Activated effector memory CD4-positive, alpha-beta T cell treated with Interleukin-2 at 50 U/mL for 16 hours (primary cell): ENCODE measurements at places on chromosomes 4 and X.

GRCh38 chr4:173334085-173334890, at the start of gene HMGB2:
Gene HMGB2 (minus strand): TSS chr4:173334358. CDS start chr4:173333649, 709 bp downstream.
- DNase-seq = peak; percentile 99

DNA sequence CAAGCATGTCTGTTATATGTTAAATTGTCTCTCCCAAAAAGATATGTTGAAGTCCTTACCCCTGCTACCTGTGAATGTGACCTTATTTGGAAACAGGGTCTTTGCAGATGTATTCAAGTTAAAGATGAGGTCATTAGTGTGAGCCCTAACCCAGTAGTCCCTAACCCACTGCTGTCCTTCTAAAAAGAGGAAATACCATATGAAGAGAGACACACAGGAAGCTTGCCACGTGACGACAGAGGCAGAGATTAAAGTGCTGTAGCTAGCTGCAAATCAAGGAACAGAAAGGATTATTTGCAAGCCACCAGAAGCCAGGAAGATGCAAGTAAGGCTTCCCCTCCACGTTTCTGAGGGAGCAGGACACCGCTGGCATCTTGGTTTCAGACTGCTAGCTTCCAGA, 150.1 kb downstream of the HNRNPD start:
- no peak for DNase-seq

DNA sequence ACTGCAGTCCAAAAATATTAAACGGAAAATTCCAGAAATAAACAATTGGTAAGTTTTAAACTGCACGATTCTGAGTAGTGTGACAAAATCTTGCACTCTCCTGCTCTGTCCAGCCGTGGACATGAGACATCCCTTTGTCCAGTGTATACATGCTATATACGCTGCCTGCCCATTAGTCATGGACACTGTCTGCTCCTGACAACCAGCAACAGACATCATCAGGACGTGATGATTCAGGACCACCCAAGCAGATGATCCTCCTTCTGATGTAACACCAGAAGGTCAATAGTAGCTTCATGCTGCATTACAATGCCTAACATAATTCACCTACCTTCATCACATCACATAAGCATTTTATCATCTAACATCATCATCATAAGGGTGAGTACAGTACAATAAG, 36.3 kb downstream of the ATRX start:
- DNase-seq = no peak

DNA sequence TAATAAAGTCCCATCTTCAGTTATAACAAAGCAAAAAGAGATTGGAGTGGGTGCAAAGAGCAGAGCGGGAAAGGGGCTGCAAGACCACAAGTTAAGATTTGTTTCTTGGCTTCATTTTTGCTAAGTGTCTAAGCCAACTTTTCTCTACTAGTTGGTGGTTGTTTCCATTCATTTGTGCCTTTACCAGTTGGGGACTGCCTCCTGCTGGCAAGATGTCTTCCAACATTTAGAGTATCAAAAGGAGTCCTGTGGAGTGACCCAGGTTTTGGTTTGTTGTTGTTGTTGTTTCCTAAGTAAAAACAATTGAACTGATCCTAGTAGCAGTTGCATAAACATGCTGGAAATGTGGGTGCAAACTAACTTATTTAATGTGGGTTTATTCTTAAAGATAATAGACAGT, 121.1 kb downstream of the SPATA18 start:
- DNase-seq = no peak

- no peak for DNase-seq
Measured at GRCh38 chrX:109704563-109704962, 28.5 kb downstream of the ACSL4 start.
